ENCODE measurements at places on chromosomes 2 and 18.

GRCh38 chr2:946073-946948 lies 4.3 kb upstream of the SNTG2 start:
- DNase-seq: no peak

DNA sequence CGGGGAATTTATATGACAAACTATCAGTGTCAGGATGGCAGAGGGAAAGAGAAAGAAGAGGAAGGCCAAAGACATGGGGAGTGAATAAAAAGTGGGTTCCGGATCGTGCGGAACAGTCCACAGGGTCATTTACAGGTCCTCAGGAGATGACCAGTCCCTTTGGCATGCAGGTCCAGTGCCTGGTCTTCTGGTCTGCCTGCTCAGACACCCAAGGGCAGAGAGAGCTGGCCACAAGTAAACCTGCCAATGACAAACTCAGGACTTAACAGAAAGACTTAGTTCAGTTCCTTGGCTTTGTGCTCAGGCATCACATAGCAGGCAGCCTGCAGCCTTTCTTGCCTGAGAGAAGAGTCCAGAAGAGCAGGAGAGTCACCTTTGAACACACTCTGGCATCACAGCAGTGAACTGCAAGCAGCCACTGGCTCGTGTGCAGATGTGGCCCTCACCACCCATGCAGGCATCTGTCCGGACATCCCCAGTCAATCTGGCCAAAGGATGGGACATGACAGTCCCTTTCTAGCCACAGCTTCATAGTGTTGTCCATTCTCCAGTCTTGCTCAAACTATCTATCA lies 14.0 kb downstream of the TMEM127 start:
- no peak for DNase-seq

DNA sequence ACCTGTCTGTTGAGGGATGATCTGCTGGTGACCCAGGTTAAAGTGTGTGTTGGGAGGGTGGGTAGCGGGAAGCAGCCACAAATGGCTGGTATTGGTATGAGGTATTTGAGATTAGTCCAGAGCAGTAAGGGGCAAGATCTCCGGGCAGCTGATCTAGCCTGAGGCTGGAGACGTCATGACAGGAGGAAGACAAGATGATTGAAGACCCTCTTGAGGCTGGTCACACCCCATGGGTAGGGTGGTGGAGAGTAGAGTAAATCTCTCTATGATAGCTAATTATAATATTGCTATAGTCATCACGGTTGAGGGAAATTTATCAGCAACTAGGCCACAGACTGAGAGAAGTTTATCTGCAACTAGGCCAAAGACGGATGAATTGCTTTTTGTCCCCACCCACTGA lies 128.5 kb downstream of the CDCA7 start:
- DNase-seq: no peak

GRCh38 chr2:155633887-155634570 lies 698.5 kb downstream of the NR4A2 start:
- DNase-seq: no peak

DNA sequence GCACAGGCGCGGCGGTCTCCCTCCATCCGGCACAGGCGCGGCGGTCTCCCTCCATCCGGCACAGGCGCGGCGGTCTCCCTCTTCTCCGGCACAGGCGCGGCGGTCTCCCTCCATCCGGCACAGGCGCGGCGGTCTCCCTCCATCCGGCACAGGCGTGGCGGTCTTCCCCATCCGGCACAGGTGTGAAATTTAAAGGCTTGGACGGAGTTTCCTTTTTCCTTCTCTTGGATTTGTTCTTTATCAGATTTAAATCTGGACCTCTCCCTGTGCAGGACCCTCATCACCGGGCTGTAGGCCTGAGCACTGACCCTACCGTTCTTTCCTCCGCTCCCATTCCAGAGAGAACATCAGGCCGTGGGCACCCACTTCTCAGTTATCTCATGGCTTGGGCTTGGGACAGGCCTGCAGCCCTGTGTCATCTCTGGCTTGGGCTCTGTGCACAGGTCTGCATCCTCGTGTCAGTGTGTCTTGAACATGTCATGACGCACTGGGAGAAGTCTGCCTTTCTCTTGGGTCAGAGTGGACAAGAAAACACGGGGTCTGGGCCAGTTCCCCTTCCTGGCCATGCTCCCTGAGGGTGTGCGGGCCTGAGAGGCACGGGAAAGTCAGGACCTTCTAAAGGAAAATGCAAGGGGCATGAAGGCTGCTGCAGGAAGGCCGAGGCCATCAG lies 53.9 kb upstream of the PXDN start:
- no peak for DNase-seq

DNA sequence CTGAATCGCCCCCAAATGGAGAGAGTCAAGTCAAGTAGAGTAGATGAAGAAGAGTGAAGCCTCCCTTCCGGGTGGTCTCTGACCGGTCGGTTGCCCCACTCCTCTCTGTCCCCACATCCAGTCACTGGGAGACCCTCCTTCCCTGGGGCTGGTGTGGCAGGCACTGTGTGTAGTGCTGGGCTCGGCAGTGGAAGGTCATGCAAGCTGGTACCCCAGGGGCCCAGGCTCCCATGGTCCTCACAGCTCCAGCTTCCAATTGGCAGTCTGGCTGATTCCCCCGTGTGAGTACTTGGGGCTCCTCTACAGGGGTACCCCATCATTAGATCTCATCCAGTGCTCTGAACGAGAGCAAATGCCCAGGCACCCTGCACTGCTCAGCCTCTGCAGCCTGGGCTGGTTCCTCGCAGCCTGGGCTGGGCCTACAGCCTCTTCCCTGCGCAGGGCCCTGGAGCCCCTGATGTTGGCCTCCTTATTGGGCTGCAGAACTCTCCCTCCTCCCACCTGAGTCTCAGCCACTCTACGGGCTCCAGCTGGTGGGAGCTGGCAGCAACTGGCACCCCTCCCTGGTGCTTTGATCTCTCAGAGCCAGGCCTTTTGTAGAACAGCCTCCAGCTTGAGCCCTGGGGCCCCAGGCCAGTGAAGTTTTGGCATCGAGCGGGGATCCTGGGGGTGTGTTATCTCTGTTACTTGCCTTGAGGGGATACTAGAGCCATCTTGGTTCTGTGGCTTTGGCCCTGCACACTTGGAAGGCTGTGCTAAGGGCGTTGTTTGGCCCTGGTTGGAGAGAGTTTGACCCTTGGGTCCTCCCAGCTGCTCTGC lies 187.8 kb upstream of the HDAC4 start:
- no peak for DNase-seq

DNA sequence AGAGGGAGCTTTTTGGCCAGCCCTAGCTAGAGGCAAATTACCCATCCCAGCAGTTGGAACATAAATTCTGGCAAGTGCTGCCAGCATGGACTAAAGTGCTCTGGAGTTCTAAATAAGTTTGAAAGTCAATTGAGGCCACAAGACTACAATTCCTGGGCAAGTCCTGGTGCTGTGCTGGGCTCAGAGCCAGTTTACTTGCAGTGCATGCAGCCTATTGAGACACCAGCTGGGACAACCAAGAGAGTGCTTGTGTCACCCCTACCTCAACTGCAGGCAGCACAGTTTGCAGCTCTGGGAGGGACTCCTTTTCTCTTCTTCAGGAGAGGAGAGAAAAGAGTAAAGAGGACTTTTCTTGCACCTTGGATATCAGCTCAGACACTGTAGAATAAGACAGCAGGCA lies 277.2 kb upstream of the TMEFF2 start:
- no peak for DNase-seq

GRCh38 chr2:79876430-79876829 lies 363.6 kb downstream of the CTNNA2 start:
- DNase-seq: no peak

DNA sequence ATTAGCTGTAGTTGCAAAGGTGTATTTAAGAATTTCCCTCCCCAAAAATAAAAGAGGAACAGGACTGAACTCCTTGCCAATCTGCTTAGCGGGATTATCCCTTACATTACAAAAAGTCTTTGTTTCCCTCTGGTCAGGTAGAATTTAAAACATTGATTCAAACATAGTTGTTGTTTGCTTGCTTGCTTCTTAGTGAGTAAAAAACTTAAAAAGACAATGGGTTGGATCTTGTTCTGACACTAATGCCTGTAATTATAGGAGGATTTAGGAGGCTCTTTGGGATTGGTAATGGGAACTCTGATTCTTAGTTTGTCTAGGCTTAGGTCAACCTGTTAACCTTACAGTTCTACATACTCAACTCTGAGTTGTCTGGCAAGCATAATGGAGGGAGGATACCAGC lies 3.7 kb upstream of the CEBPZOS start:
- no peak for DNase-seq

DNA sequence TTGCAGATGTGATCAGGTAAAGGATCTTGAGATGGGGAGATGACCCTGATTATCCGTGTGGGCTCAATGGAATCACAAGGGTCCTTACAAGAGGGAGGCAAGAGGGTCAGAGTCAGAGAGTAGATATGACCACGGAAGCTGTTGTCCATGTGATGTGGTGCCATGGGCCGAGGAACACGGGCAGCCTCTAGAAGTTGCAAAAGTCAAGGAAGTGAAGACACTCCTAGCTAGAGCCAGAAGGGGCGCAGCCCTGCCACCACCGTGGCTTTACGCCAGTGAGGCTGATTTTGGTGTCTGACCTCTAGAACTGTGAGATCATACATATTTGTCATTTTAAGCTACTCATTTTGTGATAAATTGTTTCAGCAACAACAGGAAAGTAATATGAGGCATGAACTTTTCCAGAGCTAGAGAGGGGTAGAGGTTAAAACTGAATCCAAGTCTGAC lies 114.4 kb downstream of the CAPN13 start:
- DNase-seq: no peak

DNA sequence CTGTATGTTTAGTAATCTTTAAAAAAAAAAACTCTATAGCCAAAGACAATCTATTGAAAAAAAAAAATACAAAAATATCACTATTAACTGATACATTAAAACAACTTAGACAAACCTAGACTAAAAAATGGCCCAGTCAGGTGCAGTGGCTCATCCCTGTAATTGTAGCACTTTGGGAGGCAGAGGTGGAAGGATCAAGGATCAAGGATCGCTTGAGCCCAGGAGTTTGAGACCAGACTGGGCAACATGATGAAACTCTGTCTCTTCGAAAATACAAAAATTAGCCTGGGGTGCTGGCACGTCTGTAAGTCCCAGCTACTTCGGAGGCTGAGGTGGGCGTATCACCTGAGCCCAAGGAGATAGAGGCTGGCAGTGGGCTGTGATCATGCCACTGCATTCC lies 16.1 kb downstream of the ESCO1 start:
- DNase-seq: no peak

DNA sequence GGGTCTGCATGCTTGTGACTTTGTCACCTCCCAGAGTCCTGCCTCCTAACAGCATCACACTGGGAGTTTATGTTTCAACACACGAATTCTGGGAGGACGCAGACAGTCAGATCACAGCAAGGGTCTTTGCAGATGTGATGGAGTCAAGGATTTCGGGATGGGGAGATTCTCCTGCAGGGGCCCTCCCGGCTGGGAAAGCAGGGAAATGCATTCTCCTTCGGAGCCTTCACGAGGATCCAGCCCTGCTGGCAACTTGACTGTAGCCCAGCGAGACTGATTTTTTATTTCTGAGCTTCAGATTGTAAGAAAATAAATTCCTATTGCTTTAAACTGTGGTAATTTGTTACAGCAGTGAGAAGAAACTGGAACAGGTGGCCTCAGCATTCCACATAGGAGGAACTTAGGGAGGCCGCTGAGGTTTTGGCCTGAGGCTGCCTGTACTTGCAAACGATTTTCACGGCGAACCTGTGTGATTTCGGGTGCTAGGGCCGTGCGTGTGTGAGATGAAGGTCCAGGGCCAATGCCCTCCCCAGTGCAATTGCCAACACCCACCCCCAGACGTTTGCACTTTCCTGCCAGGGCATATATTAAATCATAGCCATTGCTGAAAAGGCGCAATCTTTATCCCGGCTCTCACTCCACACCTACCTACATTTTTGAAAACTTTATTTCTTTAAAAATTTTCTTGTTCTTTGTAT lies 79.8 kb downstream of the ASB1 start:
- DNase-seq: no peak

DNA sequence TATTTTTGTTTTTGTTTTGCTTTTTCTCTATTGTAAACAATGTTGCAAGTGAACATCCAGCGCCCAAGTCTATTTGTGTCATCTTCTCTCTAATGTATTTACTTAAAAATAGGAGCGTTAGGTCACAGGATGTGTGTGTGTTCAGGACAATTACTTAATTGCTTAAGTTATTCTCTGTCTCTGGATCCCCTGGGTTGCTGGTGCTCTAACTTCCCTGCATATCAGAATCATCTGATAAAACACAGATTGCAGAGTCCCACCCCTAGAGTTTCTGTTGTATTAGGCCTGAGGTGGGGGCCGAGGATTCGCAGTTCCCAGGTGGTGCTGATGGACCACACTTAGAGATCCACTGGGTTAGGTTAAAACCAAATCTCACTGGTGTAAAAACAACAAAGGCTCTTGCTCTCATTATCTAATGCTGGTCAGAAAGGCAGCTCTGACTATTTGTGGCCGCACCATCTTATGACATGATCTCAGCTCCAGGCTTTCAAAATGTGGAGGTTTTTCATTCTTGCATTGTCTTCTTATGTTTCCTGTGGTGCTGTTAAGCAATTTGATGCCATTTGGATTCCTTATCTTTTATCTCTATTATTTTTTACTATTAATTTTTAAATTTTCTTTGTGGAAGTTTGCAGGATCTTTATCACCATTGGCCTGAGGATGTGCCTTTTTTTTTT lies 87.7 kb downstream of the CLIP4 start:
- DNase-seq: no peak

DNA sequence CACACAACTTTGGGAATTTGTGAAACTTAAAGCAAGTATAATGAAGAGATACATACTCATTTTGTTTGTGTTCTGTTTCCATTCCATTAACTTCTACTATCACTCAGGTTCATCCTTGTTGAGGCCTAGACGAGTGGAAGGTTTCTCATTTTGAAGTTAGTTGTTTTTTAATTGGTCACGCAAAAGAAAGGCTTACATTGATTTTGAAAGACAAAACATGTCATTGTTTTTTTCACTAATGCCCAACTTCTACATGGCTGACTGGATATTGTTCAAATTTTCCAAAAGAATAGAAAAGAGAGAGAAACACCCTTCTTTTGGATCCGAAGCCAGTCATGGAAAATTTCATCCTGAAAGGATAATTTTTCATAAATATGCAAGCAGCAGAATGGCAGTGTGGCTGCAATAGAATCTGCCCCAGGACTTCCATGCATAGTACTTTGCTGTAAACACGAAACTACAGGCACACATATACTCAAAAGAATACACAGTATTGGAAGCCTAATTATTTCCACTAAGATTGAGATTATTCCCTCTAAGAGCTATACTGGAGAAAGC lies 27.4 kb downstream of the PRKCE start:
- no peak for DNase-seq

- DNase-seq: peak; percentile 77
These were observed 136.6 kb upstream of the RMP24 start for GRCh38 chr18:35835833-35836232.
